Left ventricle myocardium inferior (tissue), 1 donor: ENCODE measurements at places on chromosomes 12 and 14.

DNA sequence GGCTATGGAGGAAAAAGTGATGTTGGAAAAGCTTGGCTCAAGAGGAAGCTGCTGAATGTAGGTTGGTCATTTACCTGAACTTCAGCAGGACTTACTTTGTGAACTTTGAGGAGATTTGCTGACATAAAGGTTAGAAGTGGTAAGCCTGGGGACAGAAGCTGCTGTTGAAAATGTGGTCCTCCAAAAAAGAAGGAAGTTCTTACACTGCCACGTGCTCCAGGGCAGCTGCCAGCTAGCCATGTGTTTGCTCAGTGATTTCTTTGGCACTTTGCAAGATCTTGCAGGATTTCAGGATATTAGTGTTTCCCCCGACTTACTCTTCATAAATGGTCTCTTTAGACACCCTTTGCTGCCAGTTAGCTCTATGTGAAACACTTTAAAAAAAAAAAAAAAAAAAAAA, 14.8 kb upstream of the DYRK2 start:
- peak; percentile 36 for DNase-seq

DNA sequence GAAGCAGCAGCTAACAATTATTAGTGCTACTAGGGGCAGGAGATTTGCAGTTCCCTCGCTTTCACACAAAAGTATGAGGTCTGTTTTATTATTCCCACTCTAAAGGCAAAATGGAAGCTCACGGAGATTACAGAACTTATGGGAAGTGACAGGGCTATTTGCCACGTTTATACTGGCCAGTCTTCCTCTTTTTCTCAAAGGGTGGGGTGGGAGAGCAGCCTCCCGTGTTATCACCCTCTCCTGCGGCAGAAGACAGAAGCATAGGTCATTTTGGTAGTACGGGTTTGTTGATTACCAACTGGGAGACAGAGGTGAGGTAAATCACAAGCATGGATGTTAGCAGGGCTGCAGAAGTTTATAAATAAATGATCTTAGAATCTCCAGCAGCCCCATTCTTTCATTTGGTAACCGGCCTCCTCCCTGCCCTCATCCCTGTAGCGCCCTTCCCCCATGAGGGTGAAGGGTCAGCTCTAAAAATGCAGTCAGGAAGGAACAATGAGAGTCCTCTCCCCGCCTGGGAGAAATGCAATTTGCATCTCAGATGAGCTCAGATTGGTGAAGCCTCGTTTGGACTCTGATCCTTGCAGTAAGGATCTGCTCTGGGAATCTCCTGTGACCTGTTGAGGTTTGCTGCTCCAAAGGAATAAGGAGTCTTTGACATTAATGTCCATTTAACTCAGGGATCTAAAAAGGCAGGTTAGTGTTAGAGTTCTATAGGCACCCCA, 44.7 kb upstream of the SINHCAF start:
- DNase-seq = no peak

DNA sequence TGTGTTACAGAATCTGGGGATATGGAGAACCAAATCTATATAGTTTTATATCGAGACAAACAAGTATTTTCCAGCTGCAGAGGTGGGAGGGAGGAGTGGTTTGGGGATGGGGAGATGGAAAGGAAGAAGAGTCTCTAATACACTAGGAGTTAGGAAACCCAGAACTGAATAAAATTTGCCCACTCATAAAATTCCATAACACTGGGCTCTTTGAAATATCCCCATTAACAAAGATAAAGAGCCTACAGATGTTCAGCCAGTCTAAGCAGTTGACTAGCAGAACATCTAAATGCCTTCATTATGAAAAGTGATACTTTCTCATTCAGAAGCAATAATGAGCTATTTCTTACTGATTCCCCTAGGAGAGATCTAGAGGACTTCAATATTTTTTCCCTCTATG, 151.7 kb upstream of the GZMB start:
- no peak for DNase-seq

DNA sequence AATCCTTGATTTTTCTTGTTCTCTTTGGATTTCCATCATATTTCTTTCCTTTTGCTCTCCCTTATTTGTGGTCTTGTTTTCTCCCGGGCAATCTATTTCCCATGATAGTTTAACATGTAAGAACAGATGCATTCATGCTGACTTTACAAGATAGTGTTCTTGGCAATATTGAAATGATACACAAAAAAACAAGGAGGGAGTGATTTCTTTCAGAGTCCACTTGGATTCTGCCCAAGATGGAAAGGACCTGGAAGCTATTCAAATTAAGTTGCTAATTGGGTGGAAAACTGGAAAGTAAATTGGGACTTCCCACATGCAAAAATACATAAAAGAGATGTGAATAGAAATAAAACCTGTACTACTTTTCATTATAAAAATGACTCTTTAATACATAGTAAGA, 14.4 kb upstream of the YARS2 start:
- DNase-seq = no peak

DNA sequence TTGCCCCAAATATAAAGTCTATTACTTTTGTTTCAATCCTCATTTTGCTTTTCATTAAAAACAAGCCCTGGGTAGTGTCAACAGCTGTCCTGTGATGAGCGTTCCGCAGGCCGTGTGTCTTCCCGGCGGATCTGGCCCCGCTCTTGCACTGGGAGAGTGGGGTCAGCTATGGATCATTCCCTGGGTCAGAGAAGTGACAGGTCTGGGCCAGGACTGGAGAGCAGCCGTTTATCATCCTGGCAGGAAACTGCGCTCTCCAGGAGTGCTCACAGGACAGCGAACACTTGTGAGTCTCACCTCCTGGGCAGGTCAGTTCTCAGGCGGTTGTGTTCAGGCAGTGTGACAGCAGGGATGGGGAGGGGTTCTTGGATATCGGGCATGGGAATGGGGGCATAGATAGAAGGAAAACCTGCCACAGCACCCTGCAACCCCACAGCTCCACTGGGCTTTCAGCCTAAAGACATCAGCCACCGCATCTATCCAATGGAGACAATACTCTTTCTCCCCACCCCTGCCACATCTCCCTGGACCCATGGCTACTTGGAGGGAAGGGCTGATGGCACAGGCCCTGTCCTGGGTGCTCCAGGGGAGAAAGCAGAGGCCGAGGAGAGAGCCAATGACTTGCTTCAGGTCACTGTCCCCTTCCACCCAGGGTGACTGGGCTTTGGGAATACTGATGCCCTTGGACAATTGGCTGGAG, 47.8 kb upstream of the CHGA start:
- DNase-seq = no peak

GRCh38 chr12:69189378-69189978, 49.9 kb upstream of the CPSF6 start:
- no peak for DNase-seq

DNA sequence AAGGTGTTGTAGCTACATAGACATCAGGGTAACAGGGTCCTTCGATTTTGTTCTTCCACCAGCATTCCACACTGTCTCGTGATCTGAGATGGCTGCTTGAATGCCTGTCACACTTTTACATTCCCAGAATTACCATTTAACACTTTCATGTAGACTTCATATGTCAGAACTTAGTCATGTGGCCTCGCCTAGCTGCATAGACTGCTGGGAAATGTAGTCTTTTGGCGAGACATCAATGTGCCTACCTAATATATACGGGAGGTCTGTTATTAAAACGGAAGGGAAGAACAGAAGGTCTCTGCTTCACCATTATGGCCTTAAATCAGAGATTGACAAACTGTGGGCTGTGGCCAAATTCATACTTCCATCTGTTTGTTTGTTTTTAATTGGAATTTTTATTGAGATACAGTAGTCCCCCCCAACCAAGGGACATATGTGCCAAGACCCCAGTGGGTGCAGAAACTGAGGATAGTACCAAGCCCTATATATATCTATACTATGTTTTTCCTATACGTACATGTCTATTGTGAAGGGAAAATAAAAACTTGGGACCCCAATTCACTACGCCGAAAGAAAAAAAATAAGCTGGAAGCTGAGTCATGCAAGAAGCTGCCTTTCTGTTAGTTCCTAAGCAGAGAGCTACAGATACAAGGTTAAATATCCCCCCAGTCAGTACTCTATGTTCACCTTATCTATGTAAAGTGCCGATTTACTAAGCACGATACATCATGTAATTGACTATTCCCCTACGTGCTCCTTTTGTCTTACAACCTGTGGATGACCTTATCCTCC, 11.3 kb upstream of the HRK start:
- no peak for DNase-seq

- no peak for DNase-seq
These were observed 489.8 kb upstream of the FLRT2 start for GRCh38 chr14:85040046-85040685.
